Hematopoietic multipotent progenitor cell (in vitro differentiated cells): ENCODE measurements at places on chromosomes 6 and 20.

GRCh38 chr6:157770946-157771345 lies 52.1 kb upstream of the SNX9 start:
- DNase-seq = no peak

DNA sequence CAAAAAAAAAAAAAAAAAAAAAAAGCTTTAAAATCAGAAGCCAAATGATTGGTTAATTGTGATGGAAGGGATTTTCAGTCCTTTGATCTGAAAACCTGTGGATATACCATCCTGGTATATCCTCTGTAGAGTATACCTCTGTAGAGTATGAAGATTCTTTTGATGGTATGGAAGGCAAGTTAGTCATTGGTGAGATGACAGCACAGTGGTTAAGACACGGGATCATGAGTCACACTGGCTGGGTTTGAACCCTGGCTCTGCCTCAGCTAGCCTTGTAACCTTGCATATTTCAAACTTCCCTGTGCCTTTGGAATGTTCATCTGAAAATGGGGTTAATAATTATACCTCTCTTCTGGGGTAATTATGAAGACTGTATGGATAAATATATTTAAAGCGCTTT lies 179.3 kb downstream of the CARMIL1 start:
- no peak for DNase-seq

GRCh38 chr6:111727041-111727440 lies 121.4 kb upstream of the TRAF3IP2 start:
- no peak for DNase-seq

DNA sequence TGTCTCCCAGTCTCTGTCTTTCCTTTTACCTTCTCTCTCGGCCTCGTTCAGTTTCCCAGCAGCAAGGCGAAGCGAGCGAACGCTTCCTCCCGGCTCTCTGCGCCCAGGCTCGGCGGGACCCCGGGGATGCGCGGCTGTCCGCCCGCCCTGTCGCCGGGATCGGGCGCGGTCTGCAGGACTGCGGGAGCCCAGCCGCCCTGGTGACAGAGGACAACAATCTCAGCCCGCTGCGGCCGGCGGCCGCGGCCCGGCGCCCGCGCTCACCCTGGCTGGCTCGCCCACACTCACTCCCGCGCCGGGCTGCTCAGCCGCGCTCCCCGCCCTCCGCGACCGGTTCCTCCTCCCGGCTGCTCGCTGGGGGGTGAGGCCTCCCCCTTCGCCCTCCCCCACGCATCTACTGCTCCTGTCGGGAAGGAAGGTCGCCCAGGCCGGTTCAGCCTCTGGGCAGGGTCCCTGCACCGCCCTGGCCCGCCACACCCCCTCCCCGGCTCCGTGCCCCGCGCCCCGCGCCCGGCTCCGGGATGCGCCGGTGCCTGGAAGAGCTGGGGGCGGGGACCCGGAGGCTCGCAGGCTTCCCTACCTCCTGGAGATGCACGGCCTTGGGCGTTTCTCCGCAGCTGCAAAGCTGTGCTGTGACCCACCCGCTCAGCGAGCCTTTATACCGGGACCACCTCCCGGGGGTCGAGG lies 410 bp downstream of the SYNE1 start:
- no peak for DNase-seq

GRCh38 chr20:62357681-62358080 lies 9.4 kb downstream of the LAMA5 start:
- DNase-seq = no peak

- no peak for DNase-seq
These were observed 7.1 kb downstream of the PLEKHG1 start for GRCh38 chr6:150606647-150607328.

- no peak for DNase-seq
These were observed 14.1 kb downstream of the UBE3D start for GRCh38 chr6:83051377-83052172.

GRCh38 chr20:31839782-31840487 lies 5.5 kb downstream of the FOXS1 start:
- DNase-seq = no peak

DNA sequence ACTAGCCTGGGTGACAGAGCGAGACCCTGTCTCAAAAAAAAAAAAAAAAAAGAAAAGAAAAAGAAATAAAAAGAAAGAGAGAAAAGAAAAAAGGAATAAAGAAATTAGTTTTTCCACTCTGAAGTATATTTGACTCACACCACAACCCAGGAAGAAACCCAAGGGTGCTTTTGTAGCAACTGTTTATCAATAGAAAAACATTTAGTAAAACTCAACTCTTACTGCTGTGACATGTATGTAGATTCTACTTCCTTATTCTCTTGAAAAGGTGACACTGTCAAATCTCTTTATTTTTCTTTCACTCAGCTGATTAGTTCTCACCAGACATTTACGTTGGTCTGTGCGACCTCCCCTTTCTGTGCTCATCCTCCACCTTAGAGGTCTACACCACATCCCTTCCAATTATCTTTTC lies 99.9 kb upstream of the SHLD1 start:
- DNase-seq = no peak

DNA sequence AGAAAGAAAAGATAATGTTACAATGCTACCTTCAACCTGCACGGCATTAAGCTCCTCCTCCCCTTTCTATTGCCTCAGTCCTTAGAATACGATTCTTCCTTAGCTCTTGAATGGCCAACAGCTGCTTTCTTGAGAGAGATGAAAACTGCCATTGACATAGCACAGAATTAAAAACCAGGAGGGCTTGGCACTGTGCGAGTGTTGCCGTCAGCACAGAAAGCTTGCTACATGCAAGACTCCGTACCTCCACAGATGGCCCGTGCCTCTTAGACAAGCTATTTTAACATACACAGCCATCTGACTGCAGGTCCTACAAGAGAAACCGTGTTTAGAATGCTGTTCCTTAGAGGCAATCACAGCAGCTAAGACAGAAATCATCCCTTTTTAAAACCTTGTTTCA lies 51.7 kb downstream of the ALDH5A1 start:
- no peak for DNase-seq
